ENCODE measurements at places on chromosomes 2 and 18.

- no peak for DNase-seq
These were observed 4.2 kb upstream of the ESCO1 start for GRCh38 chr18:21604671-21605070.

DNA sequence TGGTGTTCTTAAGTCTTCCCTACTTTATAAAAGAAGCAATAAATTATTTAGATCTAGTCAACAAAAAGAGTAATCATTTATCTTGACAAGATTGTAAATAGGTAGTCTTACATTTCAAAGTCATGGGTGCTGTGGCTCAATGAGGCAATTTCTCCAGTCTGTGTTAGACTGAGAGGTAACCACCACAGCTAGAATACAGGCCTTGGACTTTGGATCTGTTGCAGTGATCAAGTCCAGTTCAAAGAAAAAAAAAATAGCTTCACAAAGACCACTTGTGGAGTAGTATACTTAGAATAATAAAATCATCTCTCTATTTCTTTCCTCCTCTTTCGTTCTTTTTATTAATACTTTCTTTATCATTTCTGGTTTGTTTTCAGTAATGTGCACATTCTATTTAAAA is 93.1 kb upstream of the FSIP2 start:
- no peak for DNase-seq

GRCh38 chr2:32926708-32927084 is 20.1 kb upstream of the LTBP1 start:
- DNase-seq: no peak

DNA sequence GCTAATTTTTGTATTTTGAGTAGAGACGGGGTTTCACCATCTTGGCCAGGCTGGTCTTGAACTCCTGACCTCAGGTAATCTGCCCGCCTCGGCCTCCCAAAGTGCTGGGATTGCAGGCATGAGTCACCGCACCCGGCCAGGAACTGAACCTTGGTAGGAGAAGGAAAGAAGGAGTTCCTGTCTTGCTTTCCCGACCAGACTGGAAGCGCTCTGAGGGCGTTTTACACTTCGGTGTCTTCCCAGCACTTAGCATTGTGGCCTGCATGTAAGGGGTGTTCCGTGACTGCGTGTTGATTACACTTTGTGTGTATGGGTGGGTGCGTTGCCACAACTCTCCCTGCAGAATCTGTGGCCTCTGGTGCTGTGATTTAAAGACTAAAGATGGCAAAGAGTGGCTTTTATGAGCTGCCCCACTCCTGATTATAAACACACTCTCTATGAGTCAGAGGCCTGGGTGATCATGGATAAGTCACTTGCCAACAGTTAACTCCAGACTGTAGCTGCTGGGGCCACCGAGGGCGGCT is 46.0 kb downstream of the ODC1 start:
- DNase-seq: no peak

- no peak for DNase-seq
These were observed 9.2 kb downstream of the NMI start for GRCh38 chr2:151280271-151280670.

GRCh38 chr2:70596739-70597138 is 43.1 kb upstream of the TGFA start:
- DNase-seq: no peak

GRCh38 chr2:204437408-204437807 is 107.9 kb upstream of the PARD3B start:
- no peak for DNase-seq

- DNase-seq: no peak
These were observed 55.3 kb upstream of the TCF7L1 start for GRCh38 chr2:85077859-85078419.

DNA sequence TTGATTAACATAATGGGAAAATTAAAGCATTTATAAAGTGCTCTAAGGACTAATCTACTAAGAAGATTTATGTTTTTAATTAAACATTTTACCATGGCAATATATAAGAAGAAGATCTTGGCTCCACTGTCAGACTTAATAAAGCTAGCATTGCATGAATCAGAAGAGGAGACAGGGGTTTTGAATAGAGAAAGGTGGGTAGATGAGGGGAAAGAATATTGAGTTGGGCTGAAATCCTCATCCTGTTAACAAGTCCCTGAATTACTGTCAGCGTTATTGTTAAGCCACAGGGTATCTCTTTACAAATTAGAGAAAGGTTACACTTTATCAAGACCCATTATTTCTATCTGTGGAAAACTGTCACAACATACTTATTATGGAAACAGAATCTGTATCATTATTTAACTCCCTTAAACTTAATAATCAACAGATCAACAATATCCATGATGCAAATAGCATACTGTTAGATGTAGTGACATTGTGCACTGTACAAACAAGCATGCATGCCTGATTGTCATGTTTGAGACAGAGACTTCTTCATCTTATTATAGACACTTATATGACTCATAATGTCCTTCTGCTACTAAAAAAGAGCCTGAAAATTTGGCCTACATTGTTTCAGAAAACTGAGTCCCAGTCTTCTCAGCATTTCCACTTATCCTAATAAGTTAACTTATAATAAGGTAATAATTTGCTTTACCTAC is 304.1 kb downstream of the NRXN1 start:
- no peak for DNase-seq

GRCh38 chr2:152307863-152308262 is 27.1 kb upstream of the FMNL2 start:
- no peak for DNase-seq

DNA sequence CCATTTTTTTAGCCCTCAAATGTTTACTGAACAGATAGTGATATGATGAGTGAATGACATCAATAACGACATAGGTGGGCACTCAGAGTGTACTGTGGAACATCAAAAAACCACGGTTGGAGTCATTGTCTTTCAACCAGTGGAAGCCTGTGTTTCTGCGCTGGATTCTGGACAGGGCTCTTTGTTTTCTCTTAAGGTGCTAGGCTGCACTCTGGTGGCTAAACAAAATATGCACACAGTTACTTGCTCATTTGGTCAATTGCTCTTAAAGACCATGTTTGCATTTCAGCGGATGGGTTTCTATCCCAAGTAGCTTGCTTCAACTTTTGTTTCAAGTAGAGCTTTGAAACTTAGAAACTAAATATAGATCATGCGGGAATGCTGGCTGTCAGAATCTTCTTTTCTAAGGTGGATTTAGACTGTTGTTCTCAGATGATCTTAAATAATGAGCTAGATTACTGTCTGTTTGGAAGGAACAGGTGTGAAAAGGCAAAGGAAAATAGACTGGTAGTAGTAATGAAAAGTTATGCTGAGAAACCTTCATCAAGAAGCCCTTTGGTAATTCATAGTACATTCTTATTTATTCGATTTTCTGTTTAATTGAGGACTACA is 48.5 kb upstream of the LYPD6B start:
- DNase-seq: peak; percentile 71

GRCh38 chr2:54603357-54603756 is 120.1 kb upstream of the EML6 start:
- no peak for DNase-seq

DNA sequence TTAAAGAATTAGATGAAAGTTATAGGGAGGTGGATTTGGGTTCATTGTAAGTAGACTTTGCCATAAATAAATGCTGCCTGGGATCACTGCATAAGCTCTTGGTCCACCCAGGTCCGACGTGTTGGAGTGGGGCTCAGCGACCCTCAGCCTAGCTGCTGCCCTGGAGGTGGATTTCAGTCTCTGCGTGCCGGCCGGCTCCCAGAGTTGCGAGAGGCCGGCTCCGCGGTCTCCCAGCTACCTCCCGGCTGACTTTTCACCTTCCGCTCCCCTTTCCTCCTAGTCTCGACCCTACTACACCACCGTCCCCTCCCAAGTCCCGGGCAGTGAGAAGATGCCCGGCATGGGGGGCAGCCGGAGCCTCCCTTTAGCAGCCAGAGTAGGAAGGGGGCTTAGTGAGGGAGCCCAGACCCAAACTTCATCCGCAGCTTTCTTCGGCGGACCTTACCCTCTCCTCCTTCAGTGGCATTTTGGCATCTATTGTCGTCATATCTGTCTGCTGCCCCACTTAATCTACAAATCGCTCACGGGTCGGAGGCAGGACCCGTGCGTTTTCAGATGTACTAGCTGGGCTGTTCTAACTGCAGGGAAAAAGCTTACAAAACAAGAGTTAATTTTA is 8.1 kb downstream of the EMX1 start:
- DNase-seq: peak; percentile 50

DNA sequence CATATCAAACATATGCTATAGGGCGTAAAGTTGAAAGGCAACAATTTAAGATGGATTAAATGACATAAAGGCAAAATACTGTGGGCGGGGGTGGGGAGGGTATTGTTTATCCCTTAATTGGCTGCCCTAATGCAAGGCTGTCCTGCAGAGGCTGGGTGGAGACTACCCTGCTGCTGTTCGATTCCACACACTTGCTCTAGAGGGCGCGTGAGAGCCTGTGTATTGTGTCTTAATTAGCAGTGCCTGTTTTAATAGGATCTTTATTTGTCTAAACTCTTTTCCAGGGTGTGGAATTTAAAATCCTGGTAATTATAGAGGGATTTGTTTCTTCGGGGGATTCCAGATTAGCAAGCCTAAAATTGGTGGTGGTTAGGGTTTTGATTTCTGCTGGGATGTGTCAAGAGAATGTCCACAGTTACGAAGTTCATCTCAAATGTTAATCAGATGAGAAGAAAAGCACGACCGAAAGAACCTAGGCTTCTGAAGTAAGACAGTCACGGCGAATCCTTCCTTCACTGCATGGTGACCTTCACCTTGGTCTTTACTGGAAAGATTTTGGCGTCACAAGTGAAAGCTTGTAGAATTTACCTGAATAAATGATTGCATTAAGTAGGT is 103.5 kb upstream of the MAP3K20 start:
- DNase-seq: no peak
